ENCODE measurements at places on chromosomes 7 and 10. TPM values are rescaled to one million over a fixed set of nuclear protein-coding genes. Genes with fewer than 3 reads are reported as not detected.
A peak's percentile ranks its signal among the peaks of the same experiment; 100 is the strongest.

ZNF775 gene
- 2.0 TPM for total RNA-seq

- DNase-seq: no peak
Measured at GRCh38 chr7:2787251-2787951, 56.7 kb downstream of the GNA12 start.

- no peak for DNase-seq
Measured at GRCh38 chr7:7512861-7513597, 22.6 kb downstream of the COL28A1 start.

DNA sequence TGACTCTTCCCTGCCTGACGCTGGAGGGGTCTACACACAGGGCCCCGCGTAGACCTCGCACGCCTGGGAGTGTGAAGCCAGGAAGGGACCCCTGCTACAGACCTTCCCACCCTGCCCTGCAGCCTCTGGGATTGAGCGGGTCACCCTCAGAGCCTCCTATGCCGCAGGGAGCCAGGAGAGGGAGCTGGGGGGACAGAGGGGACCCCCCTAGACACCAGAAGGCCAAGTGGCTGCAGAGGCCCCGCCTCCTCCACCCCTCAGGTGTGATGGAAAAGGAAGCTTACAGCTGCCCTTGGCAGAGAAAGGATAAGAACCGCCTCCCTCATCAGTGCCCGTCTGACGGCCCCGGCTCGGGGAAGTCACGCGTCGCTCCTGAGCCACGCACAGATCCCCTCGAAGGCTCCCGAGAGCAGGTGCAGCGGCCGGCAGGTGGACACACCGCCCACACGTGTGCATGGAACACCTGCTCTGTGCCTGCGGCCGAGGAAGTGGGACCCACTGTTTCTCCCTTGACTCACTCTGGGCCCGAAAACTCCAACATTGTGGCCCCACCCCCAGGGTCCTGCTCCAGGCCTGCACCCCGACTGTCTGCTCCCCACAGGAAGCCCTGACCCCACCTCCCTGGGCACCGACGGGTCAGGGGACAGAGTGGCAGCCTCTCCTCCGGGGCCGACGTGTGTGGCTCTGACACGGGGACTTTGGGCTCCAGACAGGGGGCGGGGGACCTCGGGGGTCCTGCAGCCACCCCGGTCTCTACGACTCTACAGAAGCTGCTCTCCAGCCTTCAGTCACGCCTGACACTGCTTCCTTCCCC lies 73.3 kb downstream of the MICALL2 start:
- DNase-seq: no peak

GRCh38 chr7:92625617-92626016 lies 35.4 kb upstream of the FAM133B start:
- peak; percentile 66 for DNase-seq

DNA sequence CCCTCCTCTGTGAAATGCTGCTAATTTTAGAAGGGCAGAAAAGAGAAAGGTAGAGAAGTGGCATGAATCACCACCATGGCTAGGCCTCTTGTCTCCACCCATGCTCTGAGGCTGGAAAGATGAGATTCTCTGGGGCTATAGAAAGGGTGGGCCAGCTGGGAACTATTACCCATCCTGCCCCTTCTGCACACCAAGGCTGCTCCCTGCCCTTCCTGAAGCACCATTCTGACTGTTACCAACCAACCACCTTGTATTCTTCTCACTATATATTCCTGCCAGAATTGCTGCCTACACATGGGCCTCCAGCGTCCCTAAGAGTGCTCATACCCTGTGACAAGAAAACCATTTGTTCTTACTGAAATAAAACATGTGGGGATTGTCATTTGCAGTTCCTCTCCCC lies 11.4 kb upstream of the DLX6 start:
- DNase-seq: no peak
